ENCODE measurements at places on chromosomes 12 and 14. TPM values are rescaled to one million over a fixed set of nuclear protein-coding genes. Genes with fewer than 3 reads are reported as not detected.

BEGAIN gene
- polyA plus RNA-seq, result 1.3 TPM

DACT1 gene
- 0.45 TPM for polyA plus RNA-seq

LRRC10 gene
- not detected for polyA plus RNA-seq

TEX52 gene
- 2.5 TPM for polyA plus RNA-seq

DNA sequence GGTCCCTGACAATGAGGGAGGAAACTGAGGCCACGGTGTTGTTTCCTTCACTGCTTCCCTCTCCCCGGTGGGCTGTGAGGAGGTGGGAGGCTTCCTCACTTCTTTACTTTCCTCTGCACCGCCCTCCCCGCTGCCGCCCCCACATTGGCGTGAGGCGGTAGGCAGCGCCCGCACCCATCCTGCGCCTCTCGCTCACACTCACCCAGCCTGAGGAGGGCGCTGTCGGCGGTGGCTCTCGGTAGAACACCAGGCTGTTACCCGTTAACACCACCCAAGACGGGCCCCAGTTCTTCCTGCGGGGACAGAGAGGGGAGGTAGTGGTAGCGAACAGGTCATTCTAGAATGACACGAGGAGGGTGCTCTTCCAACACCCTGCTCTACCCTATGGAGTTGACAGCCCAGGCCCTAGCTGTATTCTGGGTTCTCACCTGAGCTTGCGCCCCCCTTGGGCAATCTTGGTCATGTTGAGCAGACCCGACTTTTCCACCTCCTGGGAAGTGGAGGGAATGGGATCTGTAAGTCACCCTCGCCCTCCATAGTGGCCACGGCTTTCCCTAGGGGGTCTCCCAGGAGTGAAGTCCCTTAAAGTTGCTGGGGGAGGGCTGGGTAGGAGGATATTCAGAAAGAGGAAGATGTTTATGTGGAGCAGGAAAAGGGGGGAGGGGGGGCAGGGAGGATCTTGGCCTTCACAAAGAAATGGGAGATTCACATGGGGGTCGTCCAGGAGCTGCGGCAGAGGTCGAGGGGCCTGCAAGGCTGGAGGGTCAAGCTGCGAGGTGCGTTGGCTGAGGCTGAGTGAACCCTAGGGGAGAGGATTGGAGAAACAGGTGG lies 3.3 kb downstream of the ARHGAP9 start:
- H3K36me3 ChIP-seq, result no peaks in the 10 kb centered on the region
- no peak for DNase-seq
- peaks cover 23% of the 10 kb centered on the region for H3K4me1 ChIP-seq

- no peak overlapping the region for H3K4me3 ChIP-seq
- no peaks in the 10 kb centered on the region for H3K36me3 ChIP-seq
- DNase-seq, result no peak
- H3K27ac ChIP-seq, result no peak overlapping the region
- no peaks in the 10 kb centered on the region for H3K27me3 ChIP-seq
These were observed 111.7 kb downstream of the TBX5 start for GRCh38 chr12:114294303-114294685.

DNA sequence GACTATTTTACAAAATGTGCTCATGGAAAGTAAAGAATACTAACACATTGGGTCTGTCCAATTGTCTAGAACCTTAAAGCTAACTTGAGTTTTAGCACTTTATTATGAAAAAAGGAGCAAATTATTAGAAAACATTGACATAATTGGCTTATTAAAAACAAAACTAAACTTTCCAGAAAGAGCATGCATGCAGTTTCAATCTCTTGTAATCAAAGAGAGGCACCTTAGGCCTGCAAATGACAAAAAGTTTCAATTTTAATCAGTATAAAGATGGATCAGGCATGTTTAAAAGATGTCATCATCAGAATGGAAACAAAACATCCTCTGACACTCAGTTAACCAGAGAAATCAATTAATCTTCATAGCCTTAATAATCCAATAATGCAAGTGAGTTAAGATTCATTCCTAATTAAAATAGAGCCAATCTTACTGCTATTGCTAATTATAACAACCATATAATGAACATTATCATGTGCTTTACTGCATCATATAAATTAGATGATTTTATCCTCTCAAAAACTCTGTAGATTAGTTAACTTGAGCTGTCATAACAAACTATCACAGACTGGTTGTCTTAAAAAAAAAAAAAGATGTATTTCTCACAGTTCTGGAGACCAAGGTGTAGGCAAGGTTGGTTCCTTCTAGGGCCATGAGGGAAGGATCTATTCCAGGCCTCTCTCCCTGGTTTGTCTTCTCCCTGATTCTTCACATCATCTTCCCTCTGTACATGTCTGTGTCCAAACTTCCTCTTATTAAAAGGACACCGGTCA lies 131.4 kb downstream of the RPAP3 start:
- DNase-seq, result no peak
- H3K27me3 ChIP-seq, result no peaks in the 10 kb centered on the region
- H3K4me1 ChIP-seq, result no peaks in the 10 kb centered on the region

- no peak overlapping the region for H3K4me3 ChIP-seq
- no peak for DNase-seq
- H3K36me3 ChIP-seq, result no peaks in the 10 kb centered on the region
- H3K27me3 ChIP-seq, result no peaks in the 10 kb centered on the region
- no peak overlapping the region for H3K27ac ChIP-seq
- H3K4me1 ChIP-seq, result no peaks in the 10 kb centered on the region
These were observed 128.1 kb upstream of the MDM1 start for GRCh38 chr12:68460236-68460635.

DNA sequence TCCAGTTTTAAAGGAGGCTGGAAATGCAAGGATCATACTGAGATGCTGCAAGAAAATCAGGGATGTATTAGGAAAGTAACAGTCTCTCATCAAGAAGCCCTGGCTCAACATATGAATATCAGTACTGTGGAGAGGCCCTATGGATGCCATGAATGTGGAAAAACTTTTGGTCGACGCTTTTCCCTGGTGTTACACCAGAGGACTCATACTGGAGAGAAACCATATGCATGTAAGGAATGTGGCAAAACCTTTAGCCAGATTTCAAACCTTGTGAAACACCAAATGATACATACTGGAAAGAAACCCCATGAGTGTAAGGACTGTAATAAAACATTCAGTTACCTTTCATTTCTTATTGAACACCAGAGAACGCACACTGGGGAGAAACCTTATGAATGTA lies 24.5 kb downstream of the ZNF891 start:
- no peak overlapping the region for H3K27ac ChIP-seq
- DNase-seq, result peak; percentile 30
- no peaks in the 10 kb centered on the region for H3K27me3 ChIP-seq
- H3K36me3 ChIP-seq, result peaks cover 13% of the 10 kb centered on the region

GRCh38 chr12:123199936-123200335 lies 33.0 kb downstream of the MPHOSPH9 start:
- no peaks in the 10 kb centered on the region for H3K27me3 ChIP-seq
- H3K36me3 ChIP-seq, result no peaks in the 10 kb centered on the region

DNA sequence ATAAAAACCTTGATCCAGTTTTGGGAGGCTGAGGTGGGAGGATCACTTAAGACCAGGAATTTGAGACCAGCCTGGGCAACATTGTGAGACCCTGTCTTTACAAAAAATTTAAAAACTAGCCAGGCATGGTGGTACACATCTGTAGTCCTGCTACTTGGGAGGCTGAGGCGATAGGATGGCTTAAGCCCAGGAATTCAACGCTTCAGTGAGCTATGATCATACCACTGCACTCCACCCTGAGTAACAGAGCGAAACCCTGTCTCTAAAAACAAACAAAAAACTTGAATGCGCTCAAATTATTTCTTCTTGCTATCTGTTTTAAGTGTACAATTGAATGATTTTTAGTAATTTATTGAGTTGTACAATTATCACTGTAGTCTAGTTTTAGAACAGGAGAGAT lies 20.1 kb downstream of the WDR20 start:
- no peak overlapping the region for H3K27ac ChIP-seq
- H3K36me3 ChIP-seq, result peaks cover 4% of the 10 kb centered on the region
- no peak overlapping the region for H3K4me3 ChIP-seq
- H3K27me3 ChIP-seq, result no peaks in the 10 kb centered on the region

- no peak overlapping the region for H3K27ac ChIP-seq
- H3K36me3 ChIP-seq, result peaks cover 19% of the 10 kb centered on the region
- no peaks in the 10 kb centered on the region for H3K27me3 ChIP-seq
- H3K4me1 ChIP-seq, result no peaks in the 10 kb centered on the region
- H3K4me3 ChIP-seq, result no peak overlapping the region
- DNase-seq, result no peak
These were observed 11.9 kb downstream of the AEBP2 start for GRCh38 chr12:19451196-19451595.

DNA sequence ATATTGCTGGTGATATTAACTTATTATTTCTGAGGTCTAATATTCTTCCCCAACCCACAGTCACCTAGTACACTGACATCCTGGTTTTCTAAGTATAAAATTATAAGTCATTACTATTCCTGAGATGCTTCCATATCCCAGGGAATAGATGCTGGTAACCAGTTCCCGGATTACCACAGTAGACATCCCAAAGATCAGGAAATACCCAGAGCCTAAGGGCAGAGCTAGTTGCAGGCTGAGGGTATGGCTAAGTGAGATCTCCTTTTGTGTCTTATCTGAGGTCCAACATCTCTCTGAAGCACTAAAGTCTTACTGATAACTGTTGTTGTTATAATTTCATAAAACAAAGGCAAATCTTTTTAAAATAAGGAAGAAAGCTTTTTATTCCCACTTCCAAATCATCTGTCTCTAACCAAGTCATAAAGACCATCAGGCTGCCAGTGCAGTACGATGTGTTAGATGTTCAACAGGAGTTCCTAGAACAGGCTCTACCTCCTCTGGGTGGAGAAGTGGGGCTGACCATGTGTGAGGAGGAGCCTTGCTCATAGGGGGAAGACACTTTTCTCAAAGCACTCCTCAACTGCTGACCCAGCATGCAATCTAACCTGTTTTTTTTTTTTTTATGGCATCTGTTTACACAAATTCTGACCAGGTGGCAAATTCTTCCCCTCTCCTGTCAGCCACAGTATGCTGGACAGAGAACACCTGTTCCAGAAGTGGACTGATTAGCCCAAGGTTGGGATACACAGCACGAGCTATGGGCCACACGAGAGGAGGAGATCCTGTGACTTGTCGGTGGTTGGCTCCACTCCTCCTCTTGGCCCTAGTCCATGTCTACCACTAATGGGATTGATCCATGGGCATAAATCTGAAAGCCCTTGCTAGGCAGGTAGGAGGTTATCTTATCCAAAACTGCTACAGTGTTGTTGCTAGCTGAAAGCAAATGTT lies 16.1 kb upstream of the GRIP1 start:
- no peaks in the 10 kb centered on the region for H3K36me3 ChIP-seq
- H3K27ac ChIP-seq, result no peak overlapping the region
- H3K27me3 ChIP-seq, result no peaks in the 10 kb centered on the region

- no peak for DNase-seq
- no peak overlapping the region for H3K4me3 ChIP-seq
- H3K27me3 ChIP-seq, result no peaks in the 10 kb centered on the region
These were observed 45.8 kb downstream of the ATL1 start for GRCh38 chr14:50605766-50606165.

DNA sequence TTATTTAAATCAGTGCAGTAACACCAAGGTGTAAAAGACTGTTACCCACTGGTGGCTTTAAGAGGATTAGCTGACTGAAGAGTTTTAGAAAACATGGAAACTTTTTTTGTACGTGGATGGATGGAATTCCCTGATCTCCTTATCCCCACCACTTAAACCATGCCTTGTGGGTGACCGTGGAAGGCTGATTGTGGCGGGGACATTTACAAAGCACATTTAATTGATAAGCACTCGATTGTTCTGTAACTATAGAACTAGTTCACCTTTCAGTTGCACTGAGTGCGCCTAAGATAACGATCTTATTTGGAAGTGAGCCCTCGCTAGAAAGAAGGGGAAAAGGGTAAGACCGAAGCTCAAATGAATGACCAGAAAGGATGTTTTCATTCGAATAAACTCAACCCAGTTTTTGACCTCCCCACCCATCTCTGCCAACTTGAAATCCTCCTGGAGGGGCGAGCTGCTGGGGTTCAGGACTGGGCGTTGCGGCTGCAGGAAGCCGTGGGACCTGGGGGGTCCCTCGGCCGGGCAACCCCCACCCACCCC lies 688 bp upstream of the RASSF3 start:
- peak overlapping the region; percentile 97 for H3K27ac ChIP-seq
- no peaks in the 10 kb centered on the region for H3K4me1 ChIP-seq
- H3K36me3 ChIP-seq, result no peaks in the 10 kb centered on the region
- DNase-seq, result peak; percentile 48
- H3K27me3 ChIP-seq, result no peaks in the 10 kb centered on the region
- H3K4me3 ChIP-seq, result peak overlapping the region; percentile 96

DNA sequence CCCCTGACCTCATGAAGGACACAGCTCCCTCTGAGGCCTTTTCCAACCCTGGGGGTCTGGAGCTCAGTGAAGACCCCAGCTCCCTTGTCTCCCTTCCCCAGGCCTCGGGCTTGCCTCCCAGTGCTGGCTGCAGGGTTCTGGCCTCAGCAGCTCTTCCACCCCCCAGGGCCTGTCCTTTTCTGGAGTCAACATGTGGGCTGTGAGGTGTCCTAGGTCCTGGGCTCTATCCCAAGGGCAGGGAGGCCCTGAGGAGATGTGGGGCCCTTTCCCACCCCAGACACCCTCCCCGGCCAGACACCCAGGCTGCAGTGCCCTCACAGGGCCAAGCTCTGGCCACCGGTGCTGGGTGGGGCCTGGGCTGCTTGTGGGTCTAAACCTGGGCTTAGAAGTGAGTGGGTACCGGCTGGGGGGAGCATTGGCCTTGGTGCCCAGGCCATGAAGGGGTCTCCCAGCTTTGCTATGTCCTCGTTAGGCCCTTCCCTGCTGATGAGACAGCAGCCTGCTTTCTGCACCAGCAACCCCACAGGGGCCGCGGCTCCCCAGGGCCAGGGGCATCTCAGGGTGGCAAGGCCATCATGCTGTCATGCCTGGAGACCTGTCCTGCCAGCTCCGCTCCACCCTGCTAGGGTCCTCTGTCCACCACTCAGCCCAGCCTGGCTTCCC lies 2.7 kb upstream of the CRIP2 start:
- H3K27ac ChIP-seq, result no peak overlapping the region
- H3K4me1 ChIP-seq, result no peaks in the 10 kb centered on the region
- peaks cover 3% of the 10 kb centered on the region for H3K27me3 ChIP-seq
- no peak overlapping the region for H3K4me3 ChIP-seq
